Erythroblast (primary cell): ENCODE measurements at places on chromosomes 7 and 10.

GRCh38 chr7:33093266-33093665, 15.9 kb downstream of the RP9 start:
- DNase-seq: no peak

DNA sequence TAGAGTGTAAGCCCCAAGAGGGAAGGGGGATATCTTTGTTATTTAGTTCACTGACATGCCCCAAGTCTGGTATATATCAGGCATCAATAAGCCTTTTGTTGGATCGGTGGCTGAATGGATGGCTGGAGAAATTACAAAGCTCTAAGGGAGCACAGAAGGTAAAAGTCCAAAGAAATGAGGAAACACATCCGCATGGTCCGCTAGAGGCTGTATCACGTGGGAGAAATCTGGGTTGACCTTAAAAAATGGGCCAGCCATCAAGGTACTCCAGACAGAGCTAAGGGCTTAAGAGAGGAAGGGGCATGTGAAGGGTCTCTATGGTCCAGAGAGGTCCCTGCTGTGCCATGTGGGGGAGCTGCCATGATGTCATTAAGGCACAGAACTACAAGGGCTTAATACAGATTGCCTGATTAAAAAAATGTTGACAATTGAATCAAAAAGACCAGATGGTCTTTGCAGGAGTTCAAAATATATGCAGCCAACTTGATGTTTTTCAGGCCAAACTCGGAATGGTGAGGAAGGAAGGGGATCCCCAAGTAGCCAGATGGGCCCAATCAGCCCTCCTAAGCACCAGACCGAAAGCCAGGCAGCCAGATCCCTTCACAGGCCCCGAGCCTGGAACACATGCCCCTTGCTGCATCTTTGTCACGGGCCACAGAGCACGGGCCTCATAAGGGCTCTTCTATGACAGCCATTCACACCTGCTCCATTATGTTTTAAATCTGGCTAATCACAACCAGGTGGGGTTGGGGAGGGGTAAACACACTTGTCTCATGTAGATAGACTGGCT, 31.9 kb downstream of the SCRN1 start:
- DNase-seq: no peak

- DNase-seq: no peak
These were observed 891.1 kb upstream of the GHITM start for GRCh38 chr10:83248106-83248631.

GRCh38 chr10:72665925-72666324, 26.0 kb upstream of the MCU start:
- no peak for DNase-seq

DNA sequence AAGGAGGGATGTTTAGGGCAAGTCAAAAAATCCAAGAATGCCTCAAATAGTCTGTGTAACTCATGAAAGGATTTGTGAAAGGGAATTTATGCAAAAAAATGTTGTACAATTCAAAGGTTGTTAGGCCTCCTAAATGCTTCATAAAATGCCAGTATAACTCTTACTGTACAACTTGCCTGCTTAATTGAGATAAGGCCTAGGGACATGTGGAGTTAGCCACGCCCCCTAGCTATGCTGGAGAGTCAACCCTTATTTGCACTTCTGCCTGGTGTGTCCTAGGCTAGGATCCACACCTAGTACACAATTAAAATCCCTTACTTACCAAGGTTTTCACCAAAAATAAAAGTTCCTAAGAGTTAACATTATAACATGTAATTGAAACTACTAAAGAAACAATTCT, 77.2 kb downstream of the ZNF680 start:
- peak; percentile 12 for DNase-seq

GRCh38 chr7:48759431-48760080, 164.8 kb upstream of the CDC14C start:
- no peak for DNase-seq

DNA sequence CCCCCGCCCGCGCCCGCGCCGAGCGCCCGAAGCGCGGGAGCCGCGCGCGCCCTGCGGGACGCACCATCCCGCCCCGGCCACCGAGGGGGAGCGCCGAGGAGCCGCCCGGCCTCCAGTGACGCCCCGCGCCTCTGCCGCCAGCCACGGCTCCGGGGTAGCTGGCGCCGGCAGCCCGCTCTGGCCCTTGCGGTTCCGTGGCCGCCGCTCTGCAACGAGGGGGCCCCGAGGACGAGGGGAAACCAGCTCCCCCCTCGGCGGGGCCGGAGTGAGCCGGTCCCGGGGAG, at the start of gene PAXIP1:
Gene PAXIP1, minus strand, starts transcription at position 33 of the 284 bp plus-strand sequence. CDS start 195 bp downstream, outside the sequence.
- peak; percentile 91 for DNase-seq

DNA sequence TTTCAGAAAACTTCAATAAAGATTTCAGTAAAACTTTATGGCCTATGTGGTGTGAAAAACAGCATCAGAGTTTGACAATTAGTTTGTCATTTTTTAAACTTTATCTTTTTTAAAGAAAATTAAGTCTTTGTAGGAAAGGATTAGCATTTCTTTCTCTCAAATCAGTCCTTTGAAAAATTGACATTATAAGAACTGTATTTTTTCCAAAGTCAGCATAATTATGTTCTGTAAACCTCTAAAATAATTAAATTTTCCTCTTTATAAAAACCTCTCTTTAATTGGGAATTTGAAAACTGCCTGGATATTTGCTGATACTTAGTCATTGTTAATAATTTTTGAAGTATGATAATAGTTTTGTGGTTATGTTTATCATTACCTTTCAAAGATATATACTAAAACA, 226.7 kb upstream of the KAT6B start:
- DNase-seq: no peak

DNA sequence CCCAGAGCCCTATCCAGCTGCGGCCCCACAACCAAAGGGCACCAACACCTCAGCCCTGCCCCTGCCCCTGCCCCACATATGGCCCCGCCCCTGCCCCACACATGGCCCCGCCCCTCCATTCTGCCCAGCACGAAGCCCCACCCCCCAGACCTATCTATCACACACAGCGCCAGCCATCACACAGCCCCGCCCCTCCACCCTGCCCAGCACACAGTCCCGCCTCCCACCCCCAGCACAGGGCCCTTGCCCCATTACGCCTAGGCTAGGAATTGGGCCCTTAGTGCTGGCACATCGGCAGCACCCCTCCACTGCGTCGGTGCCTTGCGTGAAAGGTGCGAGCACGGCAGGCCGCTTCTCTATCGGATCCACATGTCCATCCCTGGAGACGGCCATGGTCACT, 126.8 kb downstream of the MAD1L1 start:
- peak; percentile 92 for DNase-seq

- no peak for DNase-seq
These were observed 88.2 kb downstream of the GSDME start for GRCh38 chr7:24668927-24669635.

DNA sequence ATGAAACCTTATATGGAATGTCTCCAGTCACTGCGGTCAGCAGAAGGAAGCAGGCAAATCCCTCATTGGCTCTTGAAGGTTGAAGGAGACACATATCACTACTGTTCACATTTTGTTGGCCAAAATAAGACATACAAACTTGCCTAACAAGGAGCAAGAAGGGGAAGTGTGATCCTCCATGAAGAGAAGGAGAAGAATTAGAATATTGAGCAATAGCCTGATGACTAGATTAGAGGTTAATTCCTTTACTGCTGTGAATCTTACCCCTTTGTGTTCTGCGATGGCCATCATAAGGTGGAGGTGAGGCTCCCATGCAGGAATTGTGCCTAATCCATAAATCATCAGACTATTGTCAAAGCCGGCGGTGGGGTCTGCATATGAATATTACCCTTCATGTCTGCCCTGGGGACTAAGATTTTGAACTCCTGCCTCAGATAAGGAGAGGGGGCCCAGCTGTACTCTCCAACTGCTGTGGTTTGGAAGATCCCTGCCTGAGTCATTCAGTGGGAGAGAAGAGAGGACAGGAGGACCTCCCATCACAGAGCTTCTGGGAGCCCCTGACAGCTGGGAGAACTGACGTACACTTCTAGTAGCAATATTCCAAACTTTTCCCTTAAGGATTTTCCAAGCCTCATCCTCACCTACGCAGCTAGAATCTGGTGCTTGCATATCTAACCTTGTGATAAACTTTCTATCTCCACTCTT, 398.5 kb downstream of the REEP3 start:
- DNase-seq: no peak

DNA sequence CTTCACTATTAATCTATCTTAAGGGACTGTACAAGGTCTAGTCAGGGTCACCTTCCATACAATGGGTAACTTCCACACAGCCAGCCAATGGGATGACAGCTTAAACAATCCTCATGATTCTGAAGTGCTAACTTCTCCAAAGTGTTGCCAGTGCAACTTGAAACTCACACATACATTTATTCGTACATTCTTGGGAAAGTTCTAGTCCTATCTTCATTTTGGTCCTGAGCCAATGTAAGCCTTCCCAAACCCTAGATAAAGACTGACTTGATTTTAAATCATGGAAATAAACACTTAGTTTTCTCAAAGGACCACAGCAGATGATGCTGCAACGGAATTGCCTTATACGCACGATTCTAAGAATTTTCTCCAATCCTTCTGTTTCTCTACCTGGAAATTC, 117.5 kb upstream of the COL1A2 start:
- DNase-seq: no peak

DNA sequence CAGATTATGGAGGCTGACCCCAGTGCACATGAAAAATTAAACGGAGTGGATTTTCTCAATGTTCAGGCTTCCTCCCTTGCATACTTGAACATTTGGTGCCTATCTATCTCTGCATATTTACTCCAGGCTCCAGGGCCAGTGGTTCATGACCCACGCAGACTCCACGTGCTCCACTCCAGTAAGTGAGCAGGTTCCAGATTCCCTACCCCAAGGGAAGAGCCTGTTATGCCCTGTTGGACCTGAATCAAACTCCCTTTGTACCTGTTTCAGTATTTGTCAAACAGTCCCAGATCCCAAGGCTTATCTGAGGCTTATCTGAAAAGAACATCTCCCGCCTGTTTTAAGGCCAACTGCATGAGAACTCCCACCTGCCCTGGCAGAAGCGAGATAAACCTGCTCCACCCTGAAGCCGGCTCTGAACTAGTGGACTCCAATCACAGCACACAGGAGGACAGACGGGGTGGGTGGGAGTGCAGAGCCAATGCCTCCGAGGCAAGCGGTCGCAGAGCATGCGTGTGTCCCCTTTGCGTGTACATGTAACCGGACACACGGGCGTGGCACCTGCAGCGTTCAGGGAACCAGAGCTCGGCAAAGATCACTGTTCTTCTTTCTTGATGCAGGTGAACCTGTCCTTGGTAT, 2.3 kb upstream of the FUOM start:
- no peak for DNase-seq

GRCh38 chr10:16646181-16647059, 124.7 kb upstream of the C1QL3 start:
- no peak for DNase-seq

- peak; percentile 82 for DNase-seq
These were observed at the start of gene KMT2C for GRCh38 chr7:152435384-152436110. Gene KMT2C (minus strand): TSS chr7:152436003. CDS start chr7:152435786, 217 bp downstream.

GRCh38 chr10:48364659-48365405, 58.4 kb downstream of the MAPK8 start:
- DNase-seq: no peak

DNA sequence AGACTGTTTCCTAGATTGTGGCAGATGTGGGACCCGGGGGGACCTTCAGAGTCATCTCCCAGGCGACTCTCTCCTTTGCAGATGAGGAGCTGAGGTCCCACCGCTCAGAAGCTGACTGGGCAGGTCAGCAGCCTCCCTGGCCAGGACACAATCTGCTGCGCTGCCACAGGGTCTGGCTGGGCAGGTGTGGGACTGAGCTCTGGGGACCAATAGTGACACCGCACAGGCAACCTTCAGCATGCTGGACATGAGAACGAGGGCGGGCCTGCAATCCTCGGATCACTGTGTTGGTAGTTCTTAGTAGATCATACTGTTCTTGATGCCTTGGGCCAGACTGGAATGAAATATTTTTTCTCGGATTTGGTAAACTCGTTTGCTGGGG, 20.5 kb upstream of the CRYGN start:
- no peak for DNase-seq

GRCh38 chr10:33233221-33233620, 101.2 kb downstream of the NRP1 start:
- no peak for DNase-seq

DNA sequence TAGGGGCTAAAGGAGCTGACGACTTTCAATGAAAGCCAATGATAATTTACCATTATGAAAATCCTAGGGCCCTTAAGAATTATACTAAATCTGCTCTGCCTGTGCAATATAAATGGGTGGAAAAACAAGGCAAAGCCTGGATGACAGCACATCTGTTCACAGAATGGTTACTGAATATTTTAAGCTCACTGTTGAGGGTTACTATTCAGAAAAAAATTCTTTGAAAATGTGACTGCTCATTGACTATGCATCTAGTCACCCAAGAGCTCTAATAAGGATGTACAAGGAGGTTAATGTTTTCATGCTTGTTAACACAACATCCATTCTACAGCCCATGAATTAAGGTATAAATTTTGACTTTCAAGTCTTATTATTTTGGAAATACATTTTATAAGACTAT, 8.9 kb downstream of the DKK1 start:
- DNase-seq: no peak

DNA sequence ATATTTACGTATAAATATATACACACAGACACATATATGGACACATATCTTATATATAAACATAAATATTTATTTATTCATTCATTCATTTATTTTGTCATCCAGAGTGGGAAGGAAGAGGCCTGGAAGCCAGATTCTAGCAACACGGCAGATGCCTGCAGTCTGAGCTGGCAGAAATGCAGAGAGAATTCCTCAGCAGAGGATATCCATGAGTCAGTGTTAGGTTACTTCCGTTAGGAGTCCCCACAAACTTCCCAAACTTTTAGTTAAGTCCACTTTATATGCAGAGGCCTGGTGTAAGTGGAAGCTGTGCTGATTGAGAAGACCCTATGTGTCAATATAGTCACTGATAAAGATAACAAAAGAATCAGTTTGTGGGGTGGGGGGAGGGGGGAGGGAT, 89.6 kb downstream of the PPP1R17 start:
- DNase-seq: no peak

- no peak for DNase-seq
These were observed 23.7 kb downstream of the PRR15 start for GRCh38 chr7:29587195-29587808.

DNA sequence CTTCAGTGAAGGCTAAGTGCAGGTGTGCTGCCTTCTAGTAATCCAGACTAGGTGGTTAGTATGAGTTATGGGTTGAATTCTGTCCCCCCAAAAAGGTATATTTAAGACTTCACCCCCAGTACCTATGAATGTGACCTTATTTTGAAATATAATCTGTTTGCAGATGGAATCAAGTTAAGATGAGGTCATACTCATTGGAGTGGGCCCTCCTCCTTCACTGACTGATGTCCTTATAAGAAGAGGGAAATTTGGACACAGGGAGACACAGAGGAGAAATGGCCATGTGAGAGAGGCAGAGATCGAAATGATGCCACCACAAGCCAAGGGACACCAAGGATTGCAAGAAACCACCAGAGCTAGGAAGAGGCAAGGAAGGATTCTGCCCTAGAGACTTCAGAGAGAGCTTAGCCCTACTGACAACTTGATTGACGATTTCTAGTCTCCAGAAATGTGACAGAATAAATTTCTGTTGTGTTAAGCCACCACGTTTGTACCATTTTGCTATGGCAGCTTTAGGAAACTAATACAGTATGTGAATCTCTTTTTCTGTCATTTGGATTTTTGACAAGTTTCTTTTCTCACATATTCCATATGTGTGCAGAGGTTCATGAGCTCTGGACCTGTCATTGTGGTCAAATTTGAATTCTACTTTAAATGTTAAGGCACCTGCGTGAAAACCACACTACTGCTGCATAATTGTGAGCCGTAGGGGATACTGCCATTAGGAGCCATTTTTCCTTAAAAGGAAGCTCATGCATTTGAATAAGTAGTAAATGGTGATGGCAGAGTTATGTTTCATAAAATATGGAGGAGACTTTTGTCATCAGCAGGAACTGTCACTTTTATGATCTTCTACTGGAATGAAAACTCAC, 2.6 kb upstream of the RPA3 start:
- DNase-seq: no peak
